ENCODE measurements at places on chromosomes 5 and 9.

DNA sequence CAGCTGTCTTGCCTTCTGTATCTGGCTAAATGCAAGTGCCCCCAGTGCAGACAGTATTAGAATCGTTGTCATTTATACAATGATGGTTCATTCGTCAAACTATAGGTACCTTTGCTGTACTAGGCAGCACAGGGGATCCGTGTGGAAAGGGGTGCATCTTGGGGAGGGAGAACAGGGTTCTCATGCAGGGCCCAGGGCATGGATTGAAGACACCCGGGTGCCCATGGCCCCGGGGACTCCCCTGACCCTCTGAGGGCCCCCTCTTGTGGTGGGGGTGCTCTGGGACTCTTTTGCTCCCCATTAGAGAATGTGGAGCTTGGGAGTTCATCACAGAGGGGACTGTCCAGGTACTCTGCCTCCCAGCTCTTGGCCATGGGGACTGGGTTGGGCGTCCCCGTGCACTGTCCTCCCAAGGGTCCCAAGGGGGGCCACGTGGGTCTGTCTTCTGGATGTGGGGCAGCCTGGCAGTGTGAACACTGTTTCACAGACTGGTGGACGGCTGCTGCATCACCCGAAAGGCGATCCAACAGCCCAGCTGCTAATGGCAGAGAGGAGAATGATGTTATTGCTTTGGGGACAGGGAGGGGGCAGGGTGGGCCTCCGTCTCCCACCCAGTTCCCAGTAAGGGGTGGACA, 36.9 kb upstream of the RXRA start:
- no peak for DNase-seq

DNA sequence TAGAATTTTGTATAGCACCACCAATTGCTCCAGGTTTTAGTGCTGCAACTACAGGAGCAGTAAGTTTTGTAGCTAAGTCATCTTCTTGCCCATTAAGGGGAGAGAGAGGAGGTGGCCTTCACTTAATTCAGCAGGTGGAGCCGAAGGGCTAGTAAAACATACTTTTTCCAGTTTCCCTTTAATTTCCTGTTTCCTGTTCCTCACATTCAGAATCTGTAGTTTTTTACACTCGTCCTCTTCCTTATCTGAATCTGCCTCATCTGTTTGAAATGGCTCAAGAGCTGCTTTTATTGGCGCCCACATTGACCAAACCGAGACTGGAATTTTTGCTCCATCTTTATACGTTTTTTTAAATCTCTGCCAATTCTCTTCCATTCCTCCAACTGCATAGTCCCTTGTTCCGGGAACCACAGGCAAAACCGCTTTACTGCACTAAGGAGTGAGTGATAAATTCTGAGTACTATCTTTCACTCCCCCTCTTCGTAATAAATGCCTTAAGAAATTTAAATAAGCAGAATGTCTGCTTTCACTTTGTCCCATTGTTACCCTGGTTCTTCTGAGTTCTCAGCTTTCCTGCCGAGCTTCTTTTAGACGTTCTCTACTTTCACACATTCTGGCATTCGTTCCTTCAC, 133.9 kb downstream of the DROSHA start:
- no peak for DNase-seq

- DNase-seq: no peak
These were observed 23.9 kb downstream of the RNF130 start for GRCh38 chr5:180047667-180048066.

GRCh38 chr5:25128606-25129005, 483.8 kb upstream of the CDH10 start:
- DNase-seq: no peak

- no peak for DNase-seq
These were observed 24.6 kb downstream of the B4GALT1 start for GRCh38 chr9:33142535-33142934.

GRCh38 chr5:65742565-65743231, 20.7 kb downstream of the NLN start:
- no peak for DNase-seq

DNA sequence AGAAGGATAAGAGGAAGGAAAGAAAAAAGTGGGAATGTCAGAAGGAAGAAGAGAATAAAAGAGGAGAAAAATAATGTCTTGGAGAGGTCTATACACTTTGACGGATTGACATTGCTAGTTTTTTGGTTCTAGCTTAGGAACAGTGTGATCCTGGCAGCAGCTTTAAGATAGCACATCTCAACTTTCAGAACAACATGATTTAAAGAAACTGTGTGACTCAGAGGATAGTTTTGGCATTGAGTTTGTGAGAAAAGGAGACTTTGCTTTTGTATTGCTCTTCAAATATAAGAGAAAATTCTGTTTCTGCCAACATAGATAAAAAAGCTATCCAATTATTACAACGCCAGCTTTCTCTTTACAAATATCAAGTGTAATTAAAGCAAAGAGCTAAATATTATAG, 260.7 kb upstream of the ARRDC3 start:
- DNase-seq: no peak

- DNase-seq: no peak
These were observed 32.0 kb downstream of the FGF18 start for GRCh38 chr5:171451421-171451820.

GRCh38 chr5:115940080-115940810, 22.0 kb upstream of the LVRN start:
- no peak for DNase-seq

GRCh38 chr5:109030360-109031143, 282.9 kb downstream of the FER start:
- no peak for DNase-seq
